ENCODE measurements at places on chromosomes 4 and X.
A peak's percentile ranks its signal among the peaks of the same experiment; 100 is the strongest.

GRCh38 chrX:119948381-119948780, 4.8 kb upstream of the NKAP start:
- DNase-seq, result no peak

DNA sequence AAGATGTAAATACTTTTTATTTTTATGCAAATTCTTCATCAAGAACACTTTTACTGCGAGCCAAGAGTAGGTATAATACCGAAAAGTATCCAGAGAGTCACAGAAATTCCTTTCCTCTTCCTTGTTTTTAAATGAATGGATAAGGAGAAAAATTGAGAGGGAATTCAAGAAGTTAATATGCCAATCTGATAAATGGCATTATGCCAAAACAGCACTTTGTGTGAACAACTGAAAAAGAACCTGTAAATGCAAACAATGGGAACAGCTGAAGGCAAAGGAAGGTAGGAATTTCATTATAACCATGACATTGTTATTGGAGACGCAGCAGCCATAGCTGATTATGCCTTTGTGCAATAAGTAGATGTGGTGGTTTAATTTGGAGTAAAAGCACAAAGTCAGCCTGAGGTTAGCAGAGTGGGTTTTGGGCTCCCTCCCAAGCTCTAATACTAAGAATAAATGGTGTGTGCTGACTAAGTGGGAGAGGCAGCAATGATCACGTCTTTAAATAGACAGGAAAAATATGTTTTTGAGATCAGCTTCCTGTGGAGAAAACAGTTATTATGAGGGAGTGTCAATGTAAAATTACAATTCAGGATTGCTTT, 209.8 kb upstream of the NDST4 start:
- no peak for DNase-seq

GRCh38 chr4:41569961-41570360, 32.0 kb downstream of the LIMCH1 start:
- DNase-seq, result no peak

DNA sequence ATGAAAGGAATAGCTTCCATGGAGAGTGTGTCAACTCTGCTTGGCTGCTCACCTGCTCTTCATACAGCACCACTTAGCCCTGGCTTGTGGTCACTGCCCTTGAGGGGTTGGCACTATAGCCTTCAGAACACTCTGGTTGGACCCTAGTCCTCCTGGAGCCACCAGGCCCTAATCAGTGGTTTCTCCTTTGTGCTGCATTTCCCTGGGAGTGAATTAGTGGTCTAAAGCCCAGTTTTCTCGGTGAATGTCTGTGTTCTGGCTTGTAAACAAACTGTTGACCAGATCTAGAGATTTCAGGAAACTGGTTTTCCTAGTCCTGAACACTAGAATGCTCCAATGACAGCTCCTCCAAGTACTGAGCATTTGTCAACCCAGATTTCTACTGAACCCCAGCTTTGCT, 28.6 kb upstream of the TMEM154 start:
- DNase-seq, result no peak

DNA sequence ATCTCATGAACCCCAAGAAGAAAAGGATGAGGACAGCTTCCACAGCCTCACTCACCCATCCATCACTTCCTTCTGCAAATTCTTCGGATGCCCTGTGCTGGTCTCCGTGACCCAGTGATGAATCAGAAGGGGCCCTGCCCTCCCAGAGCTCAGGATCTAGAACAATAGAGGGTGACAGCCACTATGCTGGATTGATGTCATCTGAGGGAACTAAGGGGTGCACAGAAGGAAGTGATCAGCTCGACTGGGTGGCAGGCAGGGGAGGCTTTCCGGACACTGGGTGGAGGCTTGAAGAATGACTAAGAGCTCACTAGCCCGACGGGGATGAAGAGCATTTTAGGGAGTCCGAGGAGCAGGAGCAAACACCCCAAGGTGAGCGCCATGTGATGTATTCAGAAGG, 1.4 kb upstream of the ZNF185 start:
- DNase-seq, result no peak

GRCh38 chrX:373641-374471, 12.9 kb downstream of the PPP2R3B start:
- no peak for DNase-seq

DNA sequence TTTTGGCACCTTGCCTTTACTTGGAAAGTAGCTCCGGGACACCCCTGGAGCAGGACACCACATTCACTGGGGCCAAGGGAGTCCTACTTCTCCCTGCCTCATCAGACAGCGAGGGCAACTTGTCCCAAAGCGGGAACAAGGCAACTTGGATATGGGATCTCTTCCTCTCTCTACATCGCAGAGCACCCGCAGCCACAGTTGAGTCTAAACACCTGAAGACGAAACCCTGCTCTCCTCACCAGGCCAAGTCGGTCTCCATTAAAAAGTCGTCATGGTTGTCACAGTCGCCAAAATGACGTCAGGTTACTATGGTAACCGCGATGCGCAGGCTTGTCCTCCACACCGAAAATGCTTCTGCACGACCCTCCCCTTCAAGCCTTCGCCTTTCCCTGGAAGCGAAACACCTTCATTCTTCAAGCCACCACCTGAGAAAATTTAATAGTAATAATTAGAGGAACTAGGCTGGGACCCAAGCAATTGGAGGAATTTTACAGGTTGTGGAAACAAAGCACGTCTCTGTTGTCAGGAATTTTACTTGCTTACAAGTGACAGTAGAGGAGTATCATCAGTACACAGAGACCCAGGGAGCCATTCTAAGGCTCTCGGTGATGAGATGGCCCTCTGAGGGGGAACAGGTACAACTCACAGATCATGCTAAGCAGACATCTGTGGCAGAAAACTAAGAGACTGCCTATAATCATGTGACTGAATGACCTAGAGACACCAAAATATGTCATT, 30.5 kb upstream of the TCEAL4 start:
- peak; percentile 64 for DNase-seq

GRCh38 chr4:75745161-75745560, 20.8 kb downstream of the USO1 start:
- DNase-seq, result no peak

DNA sequence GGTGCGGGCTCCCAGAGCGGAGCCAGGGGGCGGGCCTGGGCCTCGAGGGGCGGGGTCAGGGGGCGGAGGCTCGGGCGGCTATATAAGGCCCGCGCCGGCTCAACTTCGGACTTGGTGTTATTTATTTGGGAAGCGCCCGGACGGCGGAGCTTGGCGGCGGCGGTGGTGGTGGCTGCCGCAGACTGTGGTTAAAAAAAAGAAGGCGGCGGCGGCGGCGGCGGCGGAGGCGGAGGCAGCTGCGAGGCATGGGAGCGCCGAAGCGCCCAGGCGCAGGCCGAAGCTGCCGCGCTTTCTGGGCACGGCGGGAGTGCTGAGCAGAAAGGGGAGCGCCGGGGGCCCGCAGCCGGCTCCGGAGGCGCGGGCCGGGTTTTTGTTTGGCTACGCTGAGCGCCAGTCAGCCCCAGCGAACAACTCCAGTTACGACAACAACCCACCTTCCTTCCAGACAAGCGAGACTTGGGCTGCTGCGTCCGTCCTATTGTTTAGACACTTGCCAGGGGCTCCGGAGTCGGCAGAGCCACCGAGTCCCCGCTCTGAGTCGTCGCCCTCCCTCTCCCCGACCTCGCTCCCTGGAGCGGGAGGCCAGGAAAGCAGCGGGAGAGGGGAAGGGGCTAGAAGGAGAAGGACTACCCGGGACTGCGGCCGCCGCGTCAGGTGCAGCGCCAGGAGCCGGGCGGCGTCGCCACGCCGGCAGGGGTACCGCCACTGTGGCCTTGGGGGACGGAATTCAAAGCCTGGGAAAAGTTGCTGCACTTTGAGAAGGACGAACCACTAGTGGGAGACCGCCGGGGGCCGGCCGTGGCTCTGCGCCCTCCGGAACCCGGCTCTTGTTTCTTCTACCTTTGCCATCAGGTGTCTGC, at the start of gene SLIT2:
Gene SLIT2 (plus strand): TSS at position 110 of the 860 bp plus-strand sequence. CDS start 1,911 bp downstream, outside the sequence.
- peak; percentile 70 for DNase-seq

- no peak for DNase-seq
These were observed 57.8 kb upstream of the STX18 start for GRCh38 chr4:4599481-4600275.

DNA sequence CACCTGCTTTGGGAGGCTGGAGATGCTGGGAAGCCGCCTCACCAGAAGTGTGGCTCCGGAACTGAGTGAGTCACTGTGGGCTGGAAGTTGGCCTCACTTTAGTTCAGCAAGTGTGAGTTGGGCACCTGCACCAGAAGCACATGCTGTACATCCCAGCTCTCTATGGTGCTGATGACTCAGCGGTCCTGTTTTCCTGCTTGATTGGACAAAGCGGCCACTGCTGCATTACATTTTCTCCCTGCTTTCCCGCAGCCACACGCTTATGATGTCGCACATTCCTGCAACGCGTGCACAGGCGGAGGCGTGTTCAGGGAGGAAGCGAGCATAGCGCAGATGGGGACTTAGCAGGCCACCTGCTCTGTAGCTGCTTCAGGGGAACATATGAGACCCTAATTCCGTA, 26.7 kb upstream of the CLDN34 start:
- no peak for DNase-seq

DNA sequence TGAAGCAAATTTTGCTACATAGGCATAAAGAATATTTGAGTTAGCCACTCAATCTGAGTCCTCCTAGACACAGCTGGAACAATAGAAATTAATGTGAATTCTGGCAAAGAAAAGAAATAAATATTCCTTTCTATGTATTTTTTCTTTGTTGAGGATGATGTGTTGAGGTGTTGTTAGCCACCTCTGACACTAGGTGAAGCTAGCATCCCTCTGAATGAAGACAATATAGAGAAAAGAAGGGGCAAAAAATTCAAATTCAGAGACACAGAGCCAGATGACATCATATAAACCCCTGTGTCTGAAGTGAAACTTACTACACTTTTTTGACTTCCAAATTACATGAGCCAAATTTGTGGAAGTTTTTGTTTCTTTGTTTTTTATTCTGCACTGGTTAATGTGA, 34.6 kb upstream of the TMPRSS11D start:
- no peak for DNase-seq

- no peak for DNase-seq
These were observed 7.2 kb downstream of the TEC start for GRCh38 chr4:48262484-48262883.

GRCh38 chr4:38400946-38401345, 263.1 kb upstream of the KLF3 start:
- DNase-seq, result no peak

GRCh38 chrX:116757491-116757890, 294.7 kb upstream of the CT83 start:
- DNase-seq, result no peak

GRCh38 chr4:36917413-36917812, 327.1 kb upstream of the NWD2 start:
- DNase-seq, result no peak

GRCh38 chrX:134743091-134743490, 84.8 kb upstream of the PLAC1 start:
- DNase-seq, result no peak

- DNase-seq, result peak; percentile 65
These were observed 10.7 kb upstream of the CXCL8 start for GRCh38 chr4:73729534-73730165.

- no peak for DNase-seq
These were observed 5.7 kb upstream of the SLC25A6 start for GRCh38 chrX:1397441-1398270.

DNA sequence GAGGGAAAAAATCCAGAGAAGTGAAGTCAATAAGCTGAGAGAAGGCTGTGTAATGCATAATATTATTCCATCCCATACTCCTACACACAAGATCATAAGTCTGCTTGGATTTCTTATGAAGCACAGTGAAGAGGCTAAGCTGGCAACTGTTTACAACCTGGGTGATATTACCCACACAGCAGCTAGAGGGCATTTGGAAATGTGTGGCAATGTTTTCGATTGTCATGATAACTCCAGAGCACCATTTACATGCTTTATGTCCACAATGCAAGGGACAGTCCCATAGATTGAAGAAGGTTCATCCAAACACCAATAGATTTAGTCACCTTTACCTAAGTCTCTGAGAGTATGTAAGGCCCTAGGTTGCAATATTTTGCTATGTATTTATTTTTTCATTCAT, 412.2 kb downstream of the PPP3CA start:
- no peak for DNase-seq

DNA sequence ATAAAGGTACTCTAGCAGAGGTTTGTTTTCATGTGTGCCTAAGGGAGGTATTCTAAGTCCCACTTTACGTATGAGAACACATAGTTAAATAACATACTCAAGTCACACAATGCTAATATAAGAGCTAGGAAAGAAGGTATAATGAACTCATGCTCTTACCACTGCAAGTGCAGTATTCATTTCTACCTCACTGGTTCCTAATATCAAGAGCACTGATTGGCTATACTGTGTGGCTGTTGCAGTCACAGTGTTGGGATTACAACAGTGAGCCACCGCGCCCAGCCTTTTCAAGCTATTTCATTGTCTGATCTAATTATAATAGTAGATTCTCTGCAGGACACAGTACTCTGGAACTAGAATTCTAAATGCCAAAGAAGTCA, 84.0 kb downstream of the PDS5A start:
- DNase-seq, result no peak

- no peak for DNase-seq
These were observed 122.4 kb downstream of the RASL11B start for GRCh38 chr4:52984462-52984881.

DNA sequence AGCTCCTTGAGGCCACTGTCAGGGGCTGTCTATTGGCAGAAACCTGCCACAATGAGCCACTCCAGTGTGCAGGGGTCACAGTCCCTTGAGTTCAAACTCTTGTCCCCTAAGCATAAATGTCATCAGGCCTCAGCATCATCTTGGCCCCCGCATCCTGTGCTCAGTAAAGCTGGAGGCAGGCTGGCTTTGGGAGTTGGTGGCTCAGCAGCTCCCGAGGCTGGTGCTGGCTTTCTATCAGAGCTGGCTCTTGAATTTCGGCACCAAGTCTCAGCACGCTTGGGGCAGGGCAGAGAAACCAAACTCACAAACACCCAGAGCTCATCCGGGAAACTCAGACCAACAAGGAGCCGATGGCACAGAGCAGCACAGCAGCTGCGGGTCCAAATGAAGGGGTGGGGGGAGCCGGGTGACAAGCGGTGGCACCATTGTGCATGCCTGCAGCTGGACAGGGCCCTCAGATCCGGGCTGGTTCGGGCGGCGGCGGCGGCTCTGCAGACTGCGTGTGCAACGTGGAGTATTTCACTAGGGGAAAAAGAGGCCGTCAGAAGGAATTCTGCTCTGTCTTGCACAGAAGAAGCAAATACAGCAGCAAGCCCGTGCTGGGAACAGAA, 75.5 kb downstream of the MTMR1 start:
- DNase-seq, result no peak

DNA sequence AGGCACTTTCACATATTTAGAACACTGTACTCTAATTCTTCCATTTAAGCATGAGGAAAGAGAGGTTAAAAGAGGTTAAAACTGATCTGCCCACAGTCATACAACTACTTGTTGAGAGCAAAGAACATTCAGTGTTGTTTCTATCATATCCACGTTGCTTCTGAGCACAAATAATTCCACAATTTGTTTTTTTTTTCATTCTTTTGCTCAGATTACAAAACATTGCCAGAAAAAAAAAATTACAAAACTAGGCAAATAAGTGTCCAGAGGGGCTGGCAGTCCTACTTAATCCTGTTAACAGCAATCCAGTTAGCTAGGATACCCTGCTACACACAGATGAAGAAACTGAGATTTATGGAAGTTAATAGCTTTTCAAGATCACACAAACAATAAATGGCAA, 6.3 kb upstream of the USP53 start:
- DNase-seq, result no peak

GRCh38 chrX:10007621-10008020, 40.5 kb downstream of the CLDN34 start:
- no peak for DNase-seq
